ENCODE measurements at places on chromosomes 4 and X. TPM values are rescaled to one million over a fixed set of nuclear protein-coding genes. Genes with fewer than 3 reads are reported as not detected.
A peak's percentile ranks its signal among the peaks of the same experiment; 100 is the strongest.

Gene INTU
- polyA plus RNA-seq: 0.85 TPM

Gene FMR1NB
- polyA plus RNA-seq: 0.33 TPM

Gene TRMT44
- 8.0 TPM for polyA plus RNA-seq

Gene GIMD1
- polyA plus RNA-seq: not detected

Gene IBSP
- not detected for polyA plus RNA-seq

Gene MAGEA4
- not detected for polyA plus RNA-seq

Gene ALB
- 0.83 TPM for polyA plus RNA-seq

Gene C1QTNF7
- polyA plus RNA-seq: 0.76 TPM

Gene DCAF4L1
- 0.20 TPM for polyA plus RNA-seq

DNA sequence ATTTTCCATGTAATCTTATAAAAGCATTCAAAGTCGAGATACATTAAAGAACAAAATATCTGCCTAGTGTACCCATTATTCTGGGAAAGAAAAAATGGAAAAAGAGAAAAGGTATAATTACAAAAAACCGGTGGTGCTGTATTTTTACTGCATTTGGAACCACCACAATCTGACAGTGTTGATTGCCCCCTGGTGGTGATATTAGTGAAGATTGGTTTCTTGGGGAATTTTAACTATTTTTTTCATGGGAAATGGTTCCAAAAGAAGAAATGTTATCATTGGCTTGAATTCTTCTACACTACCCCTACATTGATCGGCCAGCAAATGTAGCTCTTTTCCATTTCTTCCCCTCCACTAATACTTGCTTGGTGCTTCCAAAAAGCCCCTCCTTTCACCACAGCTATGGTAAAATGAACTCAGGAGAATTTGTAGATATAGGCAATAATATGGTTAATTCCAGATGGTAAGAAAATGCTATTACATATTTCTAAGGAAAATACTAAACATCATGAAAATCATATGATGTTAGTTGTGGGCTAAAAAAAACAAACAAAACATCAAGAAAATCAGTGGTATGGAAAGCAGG, 50.0 kb downstream of the COX18 start:
- no peak for DNase-seq

- no peak for DNase-seq
These were observed 33.3 kb upstream of the CXCL6 start for GRCh38 chr4:73803213-73803612.

- DNase-seq: peak; percentile 90
These were observed 2.7 kb downstream of the FOXO4 start for GRCh38 chrX:71098302-71098701.

DNA sequence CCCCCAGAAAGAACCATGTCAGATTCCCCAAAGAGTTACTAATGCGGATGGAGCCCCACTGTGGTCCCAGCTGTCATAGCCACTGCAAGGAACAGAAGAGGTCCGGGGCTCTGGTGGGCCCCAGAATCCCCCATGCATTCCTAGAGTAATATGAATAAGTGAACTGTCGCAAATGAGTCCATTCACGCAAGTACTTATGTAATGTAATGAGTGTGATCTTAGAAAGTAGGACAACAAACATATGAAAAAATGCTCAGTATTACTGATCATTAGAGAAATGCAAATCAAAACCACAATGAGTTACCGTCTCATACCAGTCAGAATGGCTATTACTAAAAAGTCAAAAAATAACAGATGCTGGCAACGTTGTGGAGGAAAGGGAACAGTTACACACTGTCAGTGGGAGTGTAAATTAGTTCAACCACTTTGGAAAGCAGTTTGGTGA, 141.5 kb upstream of the RBPJ start:
- no peak for DNase-seq

DNA sequence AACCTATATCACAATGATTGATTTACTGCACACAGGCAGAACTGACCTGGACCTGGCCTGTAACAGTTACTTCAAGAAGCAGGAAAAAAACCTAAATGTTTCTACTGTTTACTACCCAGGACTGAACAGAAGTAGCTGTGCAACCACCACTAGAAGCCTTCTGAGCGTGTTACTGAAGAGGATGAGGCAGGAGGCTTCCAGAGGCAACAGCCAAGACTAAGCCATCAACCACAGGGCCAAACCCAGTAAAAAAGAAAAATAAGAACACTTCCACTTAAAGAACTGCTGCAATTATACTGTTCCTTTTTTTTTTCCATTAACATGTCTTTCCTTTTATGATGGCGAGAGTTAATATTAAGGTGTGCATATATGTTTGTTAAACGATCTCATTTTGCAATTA, 29.4 kb upstream of the TTC29 start:
- no peak for DNase-seq

- DNase-seq: no peak
These were observed 95.4 kb downstream of the VCX2 start for GRCh38 chrX:8075636-8076035.

GRCh38 chr4:172962564-172963353, 205.9 kb upstream of the GALNT7 start:
- DNase-seq: no peak

- DNase-seq: no peak
These were observed 79.6 kb downstream of the CENPC start for GRCh38 chr4:67465763-67466052.

DNA sequence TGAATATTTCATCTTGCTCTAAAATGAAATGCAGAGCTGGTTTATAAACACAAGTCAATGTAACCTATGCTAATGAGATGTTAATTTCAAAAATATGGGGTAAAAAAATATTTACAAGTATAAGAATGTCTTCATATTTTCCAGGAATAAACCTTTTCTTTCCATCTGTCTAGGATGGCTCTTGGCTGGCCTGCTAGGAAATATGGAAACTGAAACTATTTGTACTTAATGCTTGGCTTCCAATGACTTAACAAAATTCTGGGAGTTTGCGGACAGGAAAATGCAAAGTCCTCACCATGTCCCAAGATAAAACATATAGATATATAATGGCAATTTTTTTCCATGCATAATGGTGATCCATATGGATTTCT, 168.1 kb downstream of the SCFD2 start:
- DNase-seq: no peak

GRCh38 chrX:118352566-118352965, 6.7 kb downstream of the WDR44 start:
- DNase-seq: no peak

DNA sequence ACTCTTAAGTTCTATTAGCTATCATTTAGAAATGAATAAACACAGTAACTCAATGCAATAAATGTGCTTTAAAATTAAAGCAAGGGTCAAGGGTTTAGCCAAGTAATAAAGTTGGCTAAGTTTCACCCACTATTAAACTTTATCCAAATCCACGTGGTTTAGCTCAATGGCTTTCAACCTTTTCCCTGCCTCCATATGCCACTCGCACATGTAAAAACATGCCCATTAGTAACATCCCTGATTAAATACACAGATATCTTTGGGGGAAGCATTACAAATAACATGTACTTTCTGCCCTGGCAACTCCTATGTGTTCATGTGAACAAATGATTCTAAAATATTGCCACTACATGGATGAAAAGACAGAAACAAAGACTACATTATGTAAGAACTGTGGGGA, 130.8 kb downstream of the ZAR1 start:
- no peak for DNase-seq

DNA sequence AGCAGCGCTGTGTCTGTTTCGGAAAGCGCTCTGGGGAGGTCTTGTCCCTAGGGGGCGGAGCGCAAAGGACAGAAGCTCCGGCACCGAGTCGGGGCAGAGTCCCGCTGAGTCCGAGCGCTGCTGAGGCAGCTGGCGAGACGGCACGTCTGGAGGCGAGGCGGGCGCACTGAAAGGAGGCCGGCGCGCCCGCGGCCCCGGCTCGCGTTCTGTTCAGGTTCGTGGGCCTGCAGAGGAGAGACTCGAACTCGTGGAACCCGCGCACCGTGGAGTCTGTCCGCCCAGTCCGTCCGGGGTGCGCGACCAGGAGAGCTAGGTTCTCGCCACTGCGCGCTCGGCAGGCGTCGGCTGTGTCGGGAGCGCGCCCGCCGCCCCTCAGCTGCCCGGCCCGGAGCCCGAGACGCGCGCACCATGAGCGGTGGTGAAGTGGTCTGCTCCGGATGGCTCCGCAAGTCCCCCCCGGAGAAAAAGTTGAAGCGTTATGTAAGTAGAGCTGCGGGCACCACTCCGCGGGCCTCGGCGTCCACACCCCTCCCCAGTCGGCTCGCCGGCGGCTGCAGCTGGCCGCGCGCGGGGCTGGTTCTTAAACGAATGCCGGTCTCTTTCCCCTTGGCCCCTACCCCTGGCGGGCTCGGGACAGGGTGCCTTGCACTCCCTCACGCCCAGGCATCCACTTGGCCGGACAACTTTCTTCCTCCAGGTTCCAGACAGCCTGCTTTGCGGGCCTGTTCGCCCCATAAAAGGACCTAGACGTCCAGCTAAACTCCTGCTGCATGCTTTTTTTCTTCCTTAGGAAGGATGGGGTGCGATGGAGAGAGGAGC, at the start of gene GAB1:
TSS of gene GAB1 (plus strand) at position 96 of the 819 bp plus-strand sequence. CDS start at position 409, 313 bp downstream.
- DNase-seq: peak; percentile 94

GRCh38 chr4:153179100-153179499, 25.1 kb upstream of the TRIM2 start:
- DNase-seq: no peak

DNA sequence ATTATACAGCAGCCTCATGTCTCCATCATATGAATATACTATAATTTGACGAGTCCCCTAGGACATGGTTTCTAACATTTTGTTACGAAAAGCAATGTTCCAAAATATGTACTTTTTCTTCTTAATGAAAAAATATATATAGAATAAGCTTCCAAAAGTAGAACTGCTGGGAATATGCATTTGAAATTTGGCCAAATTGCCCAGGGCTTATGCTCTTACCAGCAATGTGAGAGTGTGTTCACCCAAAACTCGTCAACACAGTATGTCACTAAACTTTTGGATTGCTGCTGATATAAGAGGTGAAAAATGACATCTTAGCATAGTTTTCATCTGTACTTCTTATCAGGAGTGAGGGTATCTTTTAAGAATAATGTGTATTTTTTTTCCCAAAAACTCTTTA, 64.6 kb upstream of the STIM2 start:
- no peak for DNase-seq

- no peak for DNase-seq
These were observed 79.5 kb downstream of the HMGB2 start for GRCh38 chr4:173254646-173255045.

- DNase-seq: no peak
These were observed at the start of gene CNGA2 for GRCh38 chrX:151734446-151734845. CNGA2 (plus strand) TSS chrX:151734746; CDS start chrX:151738484, 3,738 bp downstream.

DNA sequence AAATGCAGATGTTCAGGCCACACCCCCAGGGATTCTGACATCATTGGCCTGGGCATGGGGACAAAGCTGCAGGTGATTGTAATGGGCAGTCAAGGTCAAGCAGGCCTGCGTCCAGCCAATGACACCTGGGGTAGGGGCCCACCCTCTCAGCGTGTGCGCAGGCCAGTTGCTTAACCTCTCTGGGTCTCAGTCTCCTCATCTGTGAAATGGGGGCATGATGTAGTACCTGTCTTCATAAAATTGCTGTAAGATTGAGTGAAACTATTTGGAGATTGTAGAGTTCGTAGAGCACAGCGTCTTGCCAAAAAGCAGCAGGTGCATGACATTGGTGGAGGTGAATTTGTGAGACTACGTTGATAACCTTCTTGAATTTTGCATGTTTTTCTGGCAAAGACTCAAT, 21.2 kb downstream of the RS1 start:
- no peak for DNase-seq

- DNase-seq: no peak
These were observed 134.6 kb upstream of the PDHA2 start for GRCh38 chr4:95705323-95705722.

DNA sequence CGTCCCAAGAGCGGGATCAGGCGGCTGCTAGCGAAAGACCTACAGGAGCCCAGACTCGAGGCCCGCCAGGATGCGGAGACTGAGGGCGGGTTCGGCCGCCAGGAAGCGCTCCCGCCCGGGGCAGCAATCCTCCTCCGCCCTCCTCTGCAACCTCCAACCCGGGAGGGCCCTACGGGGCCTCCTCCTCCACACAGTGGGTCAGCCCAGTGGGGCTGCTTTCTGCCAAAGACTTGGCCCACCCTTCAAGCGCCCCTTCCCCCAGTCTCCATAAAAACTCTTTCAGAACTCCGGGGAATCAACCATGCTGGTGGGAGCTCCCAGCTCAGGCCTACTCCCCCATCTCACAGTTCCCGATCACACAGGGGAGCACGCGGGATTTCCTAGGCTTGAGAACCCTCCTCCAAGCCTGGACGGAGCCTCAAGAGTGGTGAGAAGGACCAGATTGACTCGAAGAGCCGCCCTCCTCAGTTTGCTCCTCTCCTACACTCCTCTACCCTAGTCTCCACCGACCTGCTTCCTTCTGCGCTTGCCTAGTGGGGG, 77.5 kb downstream of the RLIM start:
- DNase-seq: no peak

GRCh38 chr4:185693548-185694215, 118.3 kb downstream of the SORBS2 start:
- DNase-seq: no peak

GRCh38 chr4:40514497-40514951, 115.1 kb downstream of the RBM47 start:
- no peak for DNase-seq

GRCh38 chr4:137526681-137527080, 5.6 kb downstream of the PCDH18 start:
- DNase-seq: no peak

GRCh38 chr4:43316813-43317212, 424.3 kb downstream of the GRXCR1 start:
- no peak for DNase-seq

- no peak for DNase-seq
These were observed 74.5 kb upstream of the BOD1L1 start for GRCh38 chr4:13701937-13702446.

DNA sequence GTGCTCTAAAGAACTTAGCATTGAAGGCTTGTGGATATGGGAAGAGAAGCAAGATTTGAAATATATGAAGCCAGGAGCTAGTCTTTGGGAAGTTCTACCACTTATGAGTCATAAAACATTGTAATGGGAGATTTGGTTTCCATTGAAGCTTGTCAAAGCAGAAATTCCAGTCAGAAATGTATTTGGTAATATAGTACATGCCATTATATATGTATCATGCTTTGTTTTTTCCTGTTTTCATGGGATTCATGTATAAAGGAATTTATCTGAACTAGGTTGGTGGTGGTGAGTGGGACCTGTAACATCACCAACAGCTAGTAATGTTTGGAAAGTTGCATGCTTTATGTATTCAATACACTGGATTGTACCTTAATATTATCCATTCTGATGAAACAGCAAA, 14.6 kb upstream of the DCAF8L2 start:
- DNase-seq: no peak

DNA sequence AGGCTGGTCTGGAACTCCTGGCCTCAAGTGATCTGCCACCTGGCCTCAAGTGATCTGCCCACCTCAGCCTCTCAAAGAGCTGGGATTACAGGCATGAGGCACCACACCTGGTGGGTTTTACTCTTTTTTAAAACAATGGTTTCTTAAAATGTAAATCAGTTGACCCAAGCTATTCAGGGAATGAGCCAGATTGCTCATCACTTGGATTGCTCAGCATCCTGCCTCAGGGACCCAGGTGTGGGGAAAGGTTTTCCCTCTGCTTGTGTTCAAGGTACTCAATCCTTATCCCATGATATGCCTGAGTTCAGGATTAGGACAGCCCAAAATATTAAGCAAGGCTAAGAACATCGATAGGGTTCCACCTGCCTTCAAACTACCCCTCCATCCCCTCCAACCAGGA, 67.4 kb downstream of the CHRNA9 start:
- no peak for DNase-seq
